ENCODE measurements at places on chromosomes 11 and 22.

- no peak for DNase-seq
Observed at GRCh38 chr11:17513853-17514252, 30.4 kb downstream of the USH1C start.

GRCh38 chr11:118081241-118081958, 4.5 kb downstream of the TMPRSS4 start:
- DNase-seq, result no peak

DNA sequence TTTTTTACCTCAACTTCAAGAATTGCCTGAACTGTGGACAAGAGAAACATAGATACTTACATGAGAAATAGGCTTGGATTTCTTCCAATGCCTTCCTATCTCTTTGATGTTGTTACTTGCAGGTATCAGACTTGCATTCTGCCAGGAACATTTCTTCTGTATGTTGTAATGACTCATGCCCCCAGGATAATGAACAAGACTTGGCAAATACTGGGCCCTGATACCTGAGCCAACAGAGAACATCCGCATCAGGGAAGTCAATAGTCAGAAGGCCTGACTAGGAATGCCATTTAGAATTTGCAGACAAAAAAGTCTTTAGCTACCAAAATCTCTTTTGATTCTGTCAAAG, 273.7 kb upstream of the KIRREL3 start:
- no peak for DNase-seq

DNA sequence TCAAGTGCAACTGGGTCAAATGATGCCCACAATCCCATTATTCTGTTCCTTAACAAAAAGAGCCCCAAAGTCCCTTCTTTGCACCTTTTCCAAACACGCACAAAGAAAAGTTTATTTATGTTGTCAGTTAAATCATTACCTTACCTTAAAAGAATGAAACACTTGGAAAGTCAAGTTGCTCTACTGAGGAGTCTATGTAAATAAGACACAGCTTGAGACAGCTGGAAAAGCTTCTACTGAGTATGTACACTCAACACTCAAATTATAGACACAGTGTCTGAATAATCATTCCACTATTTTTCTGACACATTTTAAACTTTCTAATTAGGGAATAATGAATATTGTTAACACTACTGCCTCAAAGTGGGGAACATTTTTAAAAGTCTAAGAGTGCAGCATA, 21.6 kb upstream of the PHLDA2 start:
- DNase-seq, result no peak

- DNase-seq, result no peak
Observed at GRCh38 chr11:92775003-92775676, 194.3 kb upstream of the MTNR1B start.

GRCh38 chr11:34653851-34654482, 33.1 kb downstream of the EHF start:
- no peak for DNase-seq

- DNase-seq, result no peak
Observed at GRCh38 chr11:120471994-120472393, 39.6 kb upstream of the GRIK4 start.

All from stimulated activated CD4-positive, alpha-beta T cell treated with anti-CD3 and anti-CD28 coated beads, Interleukin-4, amount 100 ng/mL, for 4 hours (primary cell).